ENCODE measurements at places on chromosomes 11 and 22.
A peak's percentile ranks its signal among the peaks of the same experiment; 100 is the strongest.

- DNase-seq, result no peak
Observed at GRCh38 chr22:26124991-26125725, 44.1 kb upstream of the SEZ6L start.

DNA sequence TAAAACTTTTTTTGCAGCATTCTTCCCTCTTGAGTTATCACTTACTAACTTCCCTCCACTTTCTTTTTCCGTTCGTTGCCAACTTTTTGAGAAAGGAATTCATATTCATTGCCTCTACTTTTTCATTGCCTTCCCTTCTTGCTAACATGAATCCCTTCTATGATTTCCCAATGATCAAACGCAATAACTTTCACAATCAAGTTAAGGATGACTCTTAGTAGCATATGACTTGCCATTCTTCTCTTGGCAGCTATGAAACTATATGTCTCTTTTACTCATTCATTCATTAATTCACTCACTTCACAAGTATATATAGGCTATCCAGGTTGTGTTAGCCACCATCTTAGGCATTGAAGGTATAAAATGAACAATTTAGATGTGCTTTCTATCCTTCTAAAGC lies 16.6 kb upstream of the ARHGAP20 start:
- DNase-seq, result no peak

GRCh38 chr22:35525687-35526332 lies 14.8 kb upstream of the RASD2 start:
- no peak for DNase-seq

GRCh38 chr11:118610773-118611432 lies 3.5 kb downstream of the PHLDB1 start:
- DNase-seq, result no peak

- no peak for DNase-seq
Observed at GRCh38 chr11:10394229-10395101, 60.6 kb upstream of the AMPD3 start.

GRCh38 chr11:59918987-59919589 lies 19.1 kb upstream of the OOSP1 start:
- peak; percentile 53 for DNase-seq

DNA sequence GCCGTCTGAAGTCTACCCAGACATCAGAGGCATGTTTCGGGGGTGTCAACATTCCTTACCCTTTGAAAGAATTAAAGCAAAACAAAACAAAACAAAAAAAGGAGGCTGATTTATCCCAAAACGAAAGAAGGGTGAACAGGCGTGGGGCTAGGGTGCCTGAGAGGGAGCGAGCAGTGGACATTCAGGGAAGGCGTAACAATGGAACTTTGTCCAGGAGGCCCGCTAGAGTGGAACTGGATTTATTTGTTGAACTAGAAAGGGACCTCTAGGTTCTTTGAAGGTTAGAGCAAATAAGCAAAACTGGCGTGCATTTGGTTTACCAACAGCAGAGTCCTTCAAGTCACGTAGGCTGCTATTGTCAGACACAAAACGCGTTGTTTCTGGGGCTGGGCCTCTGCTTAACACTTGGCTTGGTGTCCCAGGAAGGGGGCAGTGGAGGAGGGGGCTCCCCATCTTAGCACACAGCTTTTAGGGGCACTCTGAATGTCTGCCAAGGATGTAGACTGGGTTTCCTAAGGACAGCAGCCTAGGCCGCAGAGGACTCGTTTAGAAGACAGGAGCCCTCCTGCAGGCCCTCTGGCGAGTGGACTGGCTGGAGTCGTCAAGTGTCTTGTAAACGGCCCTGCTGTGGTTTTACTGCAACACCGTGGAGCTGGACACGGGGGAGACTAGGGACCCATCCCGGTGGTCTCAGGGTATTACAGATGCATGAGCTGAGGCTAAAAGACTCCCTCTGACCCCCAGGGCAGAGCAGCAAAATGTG lies 203.7 kb upstream of the SORL1-AS1 start:
- no peak for DNase-seq

- peak; percentile 80 for DNase-seq
Observed at GRCh38 chr11:128831174-128832120, 35.6 kb downstream of the KCNJ1 start.

- DNase-seq, result no peak
Observed at GRCh38 chr11:1224111-1224490, 1.2 kb downstream of the MUC5B start.

GRCh38 chr11:117449111-117449693 lies 121.5 kb downstream of the CEP164 start:
- peak; percentile 16 for DNase-seq

GRCh38 chr11:62245271-62245753 lies 3.3 kb downstream of the SCGB1D2 start:
- DNase-seq, result peak; percentile 19

DNA sequence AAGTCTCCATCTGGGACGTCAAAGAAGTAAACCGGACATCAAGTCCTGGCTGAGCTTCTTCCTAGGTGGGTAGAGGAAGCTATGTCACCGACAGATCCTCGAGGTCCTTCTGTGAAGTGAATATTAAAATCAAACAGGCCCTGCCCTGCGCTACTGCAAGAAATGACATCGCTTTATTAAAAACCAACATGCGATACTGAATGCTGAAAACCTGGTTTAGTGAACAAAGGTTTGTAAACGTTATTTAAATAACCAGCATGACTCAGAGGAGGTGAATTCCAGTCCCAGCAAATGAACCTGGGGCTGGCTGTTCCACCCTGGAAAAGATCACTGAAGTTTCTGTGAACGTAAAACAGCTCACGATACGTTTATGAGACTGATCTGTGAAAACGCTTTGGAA lies 645 bp downstream of the RTCB start:
- DNase-seq, result peak; percentile 38

GRCh38 chr22:25176175-25176574 lies 23.5 kb upstream of the CRYBB3 start:
- no peak for DNase-seq

GRCh38 chr11:29482510-29482909 lies 534.3 kb downstream of the KCNA4 start:
- no peak for DNase-seq

DNA sequence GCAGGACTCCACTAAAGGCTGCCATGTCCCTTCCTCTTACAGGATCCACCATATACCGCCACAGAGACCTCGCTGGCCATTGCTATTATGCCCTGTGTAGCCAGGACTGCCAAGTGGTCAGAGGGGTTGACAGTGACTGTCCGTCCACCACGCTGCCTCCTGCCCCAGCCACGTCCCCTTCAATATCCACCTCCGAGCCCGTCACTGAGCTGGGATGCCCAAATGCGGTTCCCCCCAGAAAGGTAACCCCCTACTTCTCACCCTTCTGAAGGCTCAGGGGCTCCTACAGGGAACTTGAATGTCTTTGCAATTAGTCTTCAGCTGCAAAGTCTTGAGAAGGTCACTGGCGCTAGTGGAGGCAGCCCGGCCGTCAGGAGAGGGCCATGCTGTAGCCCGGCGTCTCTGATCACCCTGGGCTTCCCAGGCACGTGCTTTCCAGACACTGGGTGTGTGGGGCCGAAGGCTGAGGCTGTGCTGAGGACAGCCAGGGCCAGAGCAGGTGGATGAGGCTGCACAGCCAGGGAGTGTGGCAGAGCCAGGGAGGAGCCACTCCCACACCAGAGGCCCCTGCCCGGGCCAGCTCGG lies 30.0 kb upstream of the MUC5B start:
- no peak for DNase-seq

DNA sequence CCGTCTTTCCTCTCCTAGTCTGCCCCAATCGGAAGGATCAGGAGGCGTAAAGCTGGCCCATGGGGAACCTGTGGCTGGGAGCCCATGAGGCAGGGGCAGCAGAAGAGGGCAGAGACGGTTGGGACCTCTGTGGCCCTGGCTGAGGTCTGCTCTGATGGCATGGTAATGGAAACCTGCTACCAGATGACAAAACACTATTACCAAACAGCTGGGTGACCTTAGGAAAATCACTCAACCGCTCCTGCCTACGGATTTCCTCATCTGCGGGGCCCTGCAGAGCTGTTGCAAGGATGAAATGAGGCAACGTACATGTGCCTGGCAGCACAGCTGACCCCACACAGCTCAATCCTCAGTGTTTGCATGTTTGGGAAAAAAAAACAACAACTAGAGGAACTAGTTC lies 4.6 kb downstream of the AP5B1 start:
- no peak for DNase-seq

GRCh38 chr11:10412266-10412665 lies 42.8 kb upstream of the AMPD3 start:
- no peak for DNase-seq

DNA sequence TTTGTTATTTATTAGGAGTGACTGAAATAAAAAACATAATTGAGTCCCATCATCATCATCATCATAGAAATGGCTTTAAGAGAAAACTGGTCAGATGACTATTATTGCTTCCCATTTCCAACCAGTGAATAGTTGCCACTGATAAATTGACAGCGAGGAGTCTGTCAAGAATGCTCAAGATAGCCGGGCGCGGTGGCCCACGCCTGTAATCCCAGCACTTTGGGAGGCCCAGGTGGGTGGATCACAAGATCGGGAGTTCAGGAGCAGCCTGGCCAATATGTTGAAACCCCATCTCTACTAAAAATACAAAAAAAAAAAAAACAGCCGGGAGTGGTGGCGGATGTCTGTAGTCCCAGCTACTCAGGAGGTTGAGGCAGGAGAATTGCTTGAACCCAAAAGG lies 1.9 kb downstream of the WBP2NL start:
- no peak for DNase-seq

DNA sequence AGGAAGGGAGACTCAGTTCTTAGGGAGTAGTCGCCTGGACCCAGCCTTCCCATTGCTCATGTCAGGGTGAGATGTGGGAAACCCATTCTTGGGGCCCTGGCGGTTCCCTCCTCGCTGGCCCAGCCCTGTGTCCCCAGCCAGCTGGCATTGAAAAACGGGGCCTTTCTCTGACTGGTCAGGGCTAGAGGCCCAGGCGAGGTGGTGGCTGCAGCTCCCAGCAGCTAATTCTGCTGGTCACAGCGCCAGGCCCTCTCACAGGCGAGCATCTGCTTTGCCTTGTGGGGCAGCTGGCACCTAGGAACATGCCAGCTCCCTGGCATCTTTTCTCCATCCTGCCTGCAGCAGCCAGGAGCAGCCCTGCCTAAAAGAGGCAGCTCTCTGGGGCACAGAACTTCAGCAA lies 20.1 kb downstream of the TSPAN18 start:
- DNase-seq, result no peak

DNA sequence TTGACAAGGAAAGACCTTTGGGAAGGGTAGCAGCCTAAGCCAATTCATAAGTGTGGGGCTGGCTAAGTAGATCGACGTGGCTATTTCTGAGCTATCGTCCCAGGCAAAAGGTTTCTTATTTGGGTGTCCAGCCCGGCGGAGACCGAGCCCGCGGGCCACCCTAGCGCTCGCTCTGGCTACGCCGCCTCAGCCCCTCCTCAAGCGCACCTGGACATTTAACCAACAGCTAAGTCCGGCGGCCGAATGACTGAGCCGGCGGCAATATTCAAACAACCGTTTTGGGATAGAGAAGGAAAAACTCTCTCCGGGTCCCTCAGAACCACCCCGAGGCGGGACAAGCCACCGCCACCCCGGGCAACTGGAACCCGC lies 457 bp downstream of the RNF141 start:
- DNase-seq, result peak; percentile 54

DNA sequence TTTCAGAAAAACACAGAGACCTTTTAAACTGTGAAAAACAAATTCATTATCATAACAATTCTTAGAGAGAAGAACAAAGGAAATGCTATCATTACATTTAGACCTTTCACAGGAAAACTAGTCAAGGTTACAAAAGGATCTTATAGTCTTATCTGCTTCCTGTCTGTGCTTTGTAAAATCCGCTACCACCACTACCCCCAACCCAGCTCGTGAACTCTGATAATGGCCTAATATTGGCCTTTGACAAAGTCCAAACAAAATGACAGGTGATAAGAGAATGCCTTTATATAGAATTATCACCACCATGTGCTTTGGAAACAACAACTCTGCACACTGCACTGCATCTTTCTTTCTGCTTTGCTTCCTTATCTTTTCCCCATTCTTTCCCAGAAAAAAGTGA lies 272.5 kb downstream of the SBF2 start:
- DNase-seq, result no peak

GRCh38 chr22:19621373-19622060 lies 92.8 kb upstream of the SEPTIN5 start:
- no peak for DNase-seq

- DNase-seq, result no peak
Observed at GRCh38 chr11:127491589-127491988, 491.0 kb upstream of the KIRREL3 start.

GRCh38 chr11:12207384-12208150 lies 97.2 kb downstream of the MICAL2 start:
- DNase-seq, result no peak

DNA sequence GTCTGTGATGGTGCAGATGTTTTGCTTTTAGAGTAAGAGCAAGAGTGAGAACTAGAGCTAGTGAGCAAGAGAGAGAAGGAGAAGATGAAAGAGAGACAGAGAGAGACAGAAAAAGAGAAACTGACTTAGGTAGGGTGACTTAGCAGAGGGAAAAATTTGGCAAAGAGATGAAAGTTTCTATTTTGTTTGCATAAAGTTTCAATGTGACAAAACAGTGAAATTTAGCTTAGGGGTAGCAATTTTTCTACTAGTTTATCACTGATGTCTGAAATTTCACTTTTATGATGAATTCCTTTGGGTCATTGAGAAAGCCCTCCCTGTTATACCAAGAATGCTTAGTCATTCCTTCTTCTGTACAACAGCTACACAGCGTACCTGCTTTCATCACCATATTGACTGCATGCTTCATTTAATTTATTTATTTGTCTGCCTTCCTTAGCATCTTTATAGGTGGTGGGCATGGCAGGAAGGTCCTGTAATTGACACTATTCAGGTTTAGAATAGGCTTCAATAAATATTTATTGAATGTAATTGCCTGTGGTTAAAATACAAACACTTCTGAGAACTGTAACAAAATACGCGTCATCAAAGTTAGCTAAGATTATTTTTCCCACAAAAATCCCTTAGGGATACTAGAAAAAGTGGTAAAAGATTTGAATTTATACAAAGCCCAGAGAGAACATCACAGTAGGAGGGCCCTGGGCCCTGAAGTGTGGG lies 19.9 kb upstream of the CTSC start:
- no peak for DNase-seq

GRCh38 chr11:75493626-75494025 lies 32.1 kb downstream of the GDPD5 start:
- DNase-seq, result no peak

DNA sequence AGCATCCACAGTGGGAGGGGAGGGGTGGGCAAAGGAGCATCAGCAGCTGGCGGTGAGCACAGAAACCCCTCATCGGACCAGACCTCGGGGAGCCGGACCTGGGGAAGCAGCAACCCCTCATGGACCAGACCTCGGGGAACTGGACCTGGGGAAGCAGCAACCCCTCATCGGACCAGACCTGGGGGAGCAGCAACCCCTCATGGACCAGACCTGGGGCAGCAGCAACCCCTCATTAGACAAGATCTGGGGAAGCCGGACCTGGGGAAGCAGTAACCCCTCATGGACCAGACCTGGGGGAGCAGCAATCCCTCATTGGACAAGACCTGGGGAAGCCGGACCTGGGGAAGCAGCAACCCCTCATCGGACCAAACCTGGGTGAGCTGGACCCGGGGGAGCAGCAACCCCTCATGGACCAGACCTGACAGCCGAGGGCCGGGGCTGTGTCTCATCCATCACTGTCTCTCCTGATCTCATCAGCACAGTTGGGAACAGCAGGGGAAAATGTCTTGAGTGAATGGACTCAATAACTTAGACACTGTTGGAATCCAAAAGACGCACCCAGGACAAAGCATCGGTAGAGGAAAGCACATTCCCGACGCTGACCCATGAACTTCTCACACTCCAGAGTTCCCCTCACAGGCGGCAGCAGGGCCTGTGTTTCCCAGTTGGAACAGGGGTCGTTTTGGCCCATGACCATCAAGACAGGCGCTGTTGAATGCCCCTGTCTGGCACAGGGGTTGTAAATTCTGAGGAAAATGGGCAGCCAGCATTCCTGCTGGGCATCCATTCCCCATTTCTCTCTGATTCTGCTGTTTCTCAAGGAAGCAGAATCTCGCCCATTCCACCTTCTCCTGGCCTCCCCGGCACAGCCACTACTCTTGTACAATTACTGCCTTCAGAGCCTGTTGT lies 1494.6 kb downstream of the TBC1D22A start:
- DNase-seq, result no peak

All from SW480 (cell line).